ENCODE measurements at places on chromosomes 5 and 9. TPM values are rescaled to one million over a fixed set of nuclear protein-coding genes. Genes with fewer than 3 reads are reported as not detected.

The ANKRD34B gene
- total RNA-seq: not detected

The INSL6 gene
- not detected for total RNA-seq

The PCDHA13 gene
- total RNA-seq: 0.09 TPM

The GARNL3 gene
- 2.7 TPM for total RNA-seq

The DMRT2 gene
- not detected for total RNA-seq

The IFNB1 gene
- total RNA-seq: not detected

The RXRA gene
- 10.8 TPM for total RNA-seq

The FREM1 gene
- total RNA-seq: 0.18 TPM

The OR1L8 gene
- total RNA-seq: 0.09 TPM

The FGD3 gene
- not detected for total RNA-seq

The RFESD gene
- total RNA-seq: 1.3 TPM
